ENCODE measurements at places on chromosomes 3 and 15.

DNA sequence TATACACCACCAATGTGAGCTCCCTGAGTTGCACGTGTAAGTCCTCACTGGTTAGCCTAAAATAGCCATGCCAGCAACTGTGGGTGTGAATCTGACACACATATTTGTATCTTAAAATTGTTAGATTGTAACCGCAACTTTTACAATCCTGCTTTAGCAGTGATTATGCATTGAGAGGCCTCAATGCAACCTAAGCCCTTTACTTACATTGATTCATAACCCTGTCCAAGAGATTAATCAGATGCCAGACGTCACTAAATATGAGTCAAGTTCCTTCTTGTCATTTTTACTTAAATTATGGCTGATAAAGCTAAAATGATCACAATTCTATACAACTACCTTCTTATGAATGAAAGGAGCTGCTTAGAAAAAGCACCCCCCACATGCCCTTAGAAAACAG is 46.9 kb downstream of the IL17RD start:
- no peak for DNase-seq

DNA sequence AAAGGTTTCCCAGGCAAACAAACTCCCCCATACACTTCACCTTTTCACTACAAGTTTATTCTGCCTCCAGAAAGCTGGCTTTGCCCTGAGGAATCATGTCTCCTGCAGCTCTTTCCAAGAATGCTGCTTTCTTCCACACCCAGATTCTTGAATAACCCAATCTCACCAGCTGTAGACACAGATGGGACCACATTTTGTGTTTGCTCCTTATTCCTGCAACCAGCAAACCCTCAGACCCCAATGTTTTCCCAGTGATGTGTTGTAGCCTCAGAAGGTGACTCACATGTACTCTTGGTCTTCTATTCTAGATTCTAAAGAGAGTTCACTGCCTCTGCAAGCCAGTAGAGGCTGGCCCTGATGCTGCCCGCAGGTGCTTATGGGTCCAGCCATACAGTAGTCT is 23.6 kb upstream of the TRIM59 start:
- DNase-seq = no peak

GRCh38 chr3:12335421-12335820 is 46.6 kb downstream of the PPARG start:
- DNase-seq = no peak

DNA sequence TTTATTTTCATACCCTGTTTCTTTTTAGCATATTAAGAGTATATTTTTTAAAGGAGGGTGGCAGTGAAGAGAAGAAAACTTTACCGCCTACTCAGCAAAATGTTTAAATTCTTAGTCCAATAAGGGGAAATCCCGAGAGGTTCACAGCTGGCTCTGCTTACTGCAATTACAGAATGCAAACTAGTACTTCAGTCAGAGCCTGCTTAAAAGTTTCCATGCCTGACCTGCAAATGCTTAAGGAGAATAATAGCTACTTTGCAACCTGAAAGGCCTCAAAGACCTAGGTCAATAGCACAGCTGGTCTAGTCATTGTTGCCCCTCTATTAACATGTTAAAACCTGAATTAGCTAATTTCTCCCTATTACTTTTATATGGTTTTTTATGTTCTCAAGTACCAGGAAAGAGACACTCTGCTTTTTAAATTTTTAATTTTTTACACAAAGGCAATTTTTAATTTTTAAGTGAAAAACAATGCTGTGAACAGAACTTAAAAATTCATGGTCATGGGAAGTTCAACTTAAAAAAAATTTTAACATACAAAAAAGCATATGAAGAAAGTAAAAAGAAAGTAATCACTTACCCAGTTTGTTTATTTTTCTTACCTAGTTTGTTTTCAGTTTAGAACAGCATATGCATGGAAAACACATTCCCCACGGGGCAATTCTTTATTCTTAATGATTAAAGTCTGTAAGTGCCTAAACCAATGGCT is 79.2 kb downstream of the P3H2 start:
- DNase-seq = no peak

- DNase-seq = no peak
Measured at GRCh38 chr15:60370869-60371136, 27.0 kb downstream of the ANXA2 start.

DNA sequence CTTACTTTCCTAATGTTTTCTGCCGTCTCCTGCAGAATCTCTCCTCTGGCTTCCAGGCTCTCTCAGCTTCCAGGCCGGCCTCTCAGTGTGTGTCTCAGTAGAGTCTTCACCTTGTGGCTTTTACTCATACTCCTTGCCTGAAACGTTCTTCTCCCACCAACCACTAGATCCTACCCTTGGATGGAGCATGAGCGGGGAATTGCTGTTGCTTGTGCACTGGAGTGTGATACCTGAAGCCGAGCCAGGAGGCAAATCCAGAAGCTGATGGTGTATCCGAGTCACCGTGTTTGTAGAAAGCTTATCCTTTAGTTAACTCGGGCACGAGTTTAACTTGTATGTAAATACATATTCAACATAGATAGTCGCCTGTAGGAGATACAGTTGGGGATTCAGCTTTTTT is 285.0 kb upstream of the C2CD4B start:
- no peak for DNase-seq

DNA sequence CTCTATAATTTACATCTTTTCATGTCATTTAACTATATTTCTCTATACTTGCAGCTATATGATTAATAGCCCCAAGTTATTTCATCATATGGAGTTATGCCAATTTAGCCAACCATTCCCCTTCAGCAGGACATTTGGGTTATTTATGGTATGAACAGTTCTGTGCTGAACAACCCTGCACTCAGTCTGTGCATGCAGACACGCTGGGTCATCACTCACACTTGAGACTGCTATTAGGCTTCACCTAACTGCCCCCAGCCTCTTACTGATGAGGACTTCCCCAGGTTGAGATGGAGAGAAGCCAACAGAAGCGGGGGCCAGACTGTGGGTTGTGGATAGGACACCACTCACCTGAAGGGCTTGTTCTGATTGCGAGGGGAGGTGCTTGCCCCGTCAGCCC is 7.3 kb downstream of the TADA3 start:
- DNase-seq = no peak

- no peak for DNase-seq
Measured at GRCh38 chr3:5072100-5072816, 49.8 kb upstream of the ARL8B start.

- no peak for DNase-seq
Measured at GRCh38 chr3:122349171-122349570, 24.1 kb downstream of the CSTA start.

DNA sequence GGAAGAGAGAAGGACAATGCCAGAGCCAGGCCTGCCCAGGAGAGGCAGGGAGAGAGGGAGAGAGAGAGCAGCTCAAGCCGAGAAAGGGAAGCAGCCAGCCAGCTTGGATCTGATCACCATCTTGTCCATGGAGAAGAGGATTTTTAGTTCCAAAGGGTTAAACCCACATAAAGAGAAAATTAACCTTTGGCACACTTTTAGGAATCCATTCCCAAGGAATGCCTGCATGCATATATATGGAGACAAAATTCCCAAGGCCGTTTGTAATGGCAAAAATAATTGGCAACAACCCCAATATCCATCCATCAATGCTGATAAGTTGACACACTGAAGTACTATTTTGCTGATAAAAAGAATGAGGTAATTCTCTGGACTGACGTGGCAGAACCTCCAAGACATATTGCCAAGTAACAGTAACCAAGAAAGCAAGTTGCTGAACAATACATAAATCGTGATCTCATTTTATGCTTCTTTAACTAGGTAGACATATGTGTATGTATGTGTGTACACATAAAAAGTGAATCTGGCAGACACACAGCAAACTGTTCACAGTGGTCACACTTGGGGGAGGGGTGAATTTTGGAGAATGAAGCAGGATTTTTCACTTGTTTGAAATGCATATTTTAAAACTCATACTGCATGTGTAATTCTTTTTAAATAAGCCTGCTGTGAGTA is 7.5 kb upstream of the STRA6 start:
- peak; percentile 44 for DNase-seq

DNA sequence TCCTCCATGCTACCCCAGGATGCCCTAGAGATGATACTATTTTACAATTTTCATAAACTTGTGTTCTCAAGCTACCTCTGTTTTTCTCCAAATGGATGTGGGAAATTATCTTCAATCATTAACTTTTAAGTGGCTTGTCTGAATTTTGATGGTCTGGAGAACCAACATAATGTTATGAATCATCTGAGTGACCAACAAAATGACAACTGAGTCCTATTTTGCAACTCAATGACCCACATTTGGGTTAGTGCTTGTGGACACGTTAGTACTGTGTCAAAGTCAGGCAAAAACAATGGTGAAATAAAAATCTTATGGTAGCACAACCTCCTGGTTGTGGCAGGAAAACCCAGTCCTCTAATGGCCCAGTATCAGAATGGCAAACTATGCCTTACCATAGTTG is 352.4 kb upstream of the ZNF385D start:
- no peak for DNase-seq

DNA sequence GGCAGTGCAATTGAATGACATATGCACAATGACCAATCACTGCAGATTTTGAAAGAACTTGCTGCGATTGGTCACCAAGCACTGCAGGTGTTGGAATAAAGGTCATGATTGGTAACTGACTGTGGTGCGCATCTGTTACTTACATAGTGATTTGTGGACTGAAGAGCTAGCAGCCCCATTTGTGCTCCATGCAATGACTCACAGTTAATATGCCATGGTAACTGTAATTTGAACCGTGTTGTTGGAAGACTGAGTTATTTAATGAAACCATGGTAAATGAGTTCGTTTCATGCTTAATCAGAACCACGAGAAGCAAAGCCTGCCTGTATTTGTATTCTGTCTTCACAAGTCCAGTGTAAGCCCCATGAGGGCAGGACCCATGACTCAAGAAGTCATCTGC is 220.5 kb downstream of the TJP1 start:
- no peak for DNase-seq

DNA sequence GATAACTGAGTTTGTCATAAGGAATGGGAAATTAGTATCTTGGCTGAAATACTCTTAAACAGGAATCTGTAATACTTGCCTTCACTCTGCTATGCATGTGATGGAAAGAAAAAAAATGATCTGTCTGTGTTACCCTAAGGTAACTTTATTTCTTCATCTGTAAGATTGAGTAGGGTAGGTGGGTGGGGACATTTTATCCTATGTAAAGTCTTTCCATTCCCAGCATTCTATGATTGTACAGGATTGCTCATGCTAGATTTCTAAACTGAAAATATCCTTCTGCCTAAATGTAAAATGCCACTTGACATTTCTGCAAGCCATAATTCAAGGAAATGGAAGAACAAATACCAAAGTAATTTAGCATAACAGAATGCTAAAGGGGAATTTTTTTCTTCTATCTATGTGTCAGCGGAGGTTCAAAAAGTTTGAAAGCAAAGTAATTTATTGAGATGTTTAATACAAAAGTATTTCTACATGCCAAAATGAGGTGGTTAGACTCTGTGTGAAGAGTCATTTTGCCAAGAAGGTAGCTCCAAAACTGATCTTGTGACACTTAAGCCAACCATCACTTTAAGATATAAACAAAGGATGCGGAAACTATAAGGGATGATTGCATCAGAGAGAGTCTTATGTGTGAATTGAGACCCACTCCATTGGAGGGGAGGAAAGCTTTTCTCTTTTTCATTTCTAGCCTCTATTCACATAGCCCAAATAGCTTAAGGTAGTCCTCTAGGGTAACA is 46.6 kb upstream of the SERPINI2 start:
- DNase-seq = no peak

DNA sequence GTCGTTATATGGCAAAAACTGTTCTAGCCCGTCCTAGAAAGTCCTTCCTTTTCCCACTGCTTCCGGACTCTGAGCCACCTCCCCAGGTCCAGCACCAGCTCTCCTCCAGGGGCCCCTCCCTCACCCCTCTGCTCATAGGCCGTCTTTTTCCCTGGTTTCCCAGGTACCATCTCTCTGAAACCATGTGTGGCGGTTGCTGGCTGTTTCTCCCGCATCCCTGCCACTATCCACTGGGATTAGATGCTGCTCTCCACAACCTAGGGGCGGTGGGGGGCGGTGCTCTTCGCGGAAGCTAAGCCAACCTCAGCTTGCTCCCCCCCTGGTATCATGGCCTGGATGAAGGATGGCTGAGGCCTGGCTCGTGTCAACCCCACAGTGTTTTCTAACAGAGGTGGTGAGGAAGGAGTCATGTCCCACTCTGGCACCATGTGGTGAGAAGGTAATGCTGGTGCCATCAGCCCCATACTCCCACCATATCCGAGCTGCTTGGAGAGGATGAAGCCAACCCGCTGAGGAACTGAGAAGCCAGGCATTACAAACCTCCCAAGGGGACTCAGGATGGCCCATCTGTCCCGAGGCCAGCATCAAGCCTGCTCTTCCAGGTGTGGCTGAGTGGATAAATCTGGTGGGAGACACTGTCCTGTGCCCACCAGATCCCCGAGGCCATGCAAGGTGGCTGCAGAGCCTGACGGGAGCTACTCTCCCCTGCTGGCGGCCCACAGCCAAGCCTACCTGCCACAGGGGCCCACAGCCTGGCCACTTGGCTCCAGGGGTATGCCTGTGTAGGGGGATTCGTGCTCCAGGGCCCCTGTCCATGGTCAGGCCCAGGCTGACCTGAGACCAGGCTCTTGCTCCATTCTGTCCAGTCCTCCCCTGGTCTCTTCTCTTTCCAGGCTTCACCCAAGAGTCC is 27.9 kb upstream of the SLC41A3 start:
- no peak for DNase-seq

GRCh38 chr3:184637705-184638104 is 74.2 kb downstream of the MAGEF1 start:
- DNase-seq = no peak

GRCh38 chr3:46214751-46215352 is 6.7 kb upstream of the CCR1 start:
- DNase-seq = no peak

GRCh38 chr3:42610976-42611375 is 10.5 kb downstream of the NKTR start:
- DNase-seq = no peak

DNA sequence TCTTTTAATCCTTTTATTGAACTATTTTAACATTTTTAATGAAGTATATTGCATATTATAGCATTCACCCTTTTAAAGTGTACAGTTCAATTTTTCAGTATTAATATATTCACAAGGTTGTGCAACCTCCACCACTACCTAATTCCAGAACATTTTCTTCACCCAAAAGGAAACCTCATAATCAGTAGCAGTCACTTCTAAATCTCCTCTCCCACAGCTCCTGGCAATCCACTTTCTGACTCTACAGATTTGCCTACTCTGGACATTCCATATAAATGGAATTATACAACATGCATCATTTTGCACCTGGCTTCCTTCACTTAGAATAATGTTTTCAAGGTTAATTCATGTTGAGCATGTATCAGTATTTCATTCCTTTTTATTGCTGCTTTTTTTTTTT is 55.0 kb upstream of the HRH1 start:
- no peak for DNase-seq

- DNase-seq = no peak
Measured at GRCh38 chr3:21902956-21903355, 151.9 kb upstream of the ZNF385D start.

GRCh38 chr3:188834349-188834748 is 337.4 kb upstream of the TPRG1 start:
- DNase-seq = no peak

Measured in urothelium cell line (cell line).